Activated CD8-positive, alpha-beta T cell treated with anti-CD3 and anti-CD28 coated beads, Interleukin-2, amount 10 ng/mL, durations not matched to agents 7 days and 5 days (primary cell): ENCODE measurements at places on chromosomes 7 and 10. TPM values are rescaled to one million over a fixed set of nuclear protein-coding genes. Genes with fewer than 3 reads are reported as not detected.

GRCh38 chr10:77416311-77417135 is 221.1 kb downstream of the KCNMA1 start:
- DNase-seq, result no peak

GRCh38 chr7:141268614-141269013 is 194.8 kb downstream of the TMEM178B start:
- no peak for DNase-seq

GRCh38 chr10:68296843-68297663 is 34.8 kb upstream of the HNRNPH3 start:
- no peak for DNase-seq

DNA sequence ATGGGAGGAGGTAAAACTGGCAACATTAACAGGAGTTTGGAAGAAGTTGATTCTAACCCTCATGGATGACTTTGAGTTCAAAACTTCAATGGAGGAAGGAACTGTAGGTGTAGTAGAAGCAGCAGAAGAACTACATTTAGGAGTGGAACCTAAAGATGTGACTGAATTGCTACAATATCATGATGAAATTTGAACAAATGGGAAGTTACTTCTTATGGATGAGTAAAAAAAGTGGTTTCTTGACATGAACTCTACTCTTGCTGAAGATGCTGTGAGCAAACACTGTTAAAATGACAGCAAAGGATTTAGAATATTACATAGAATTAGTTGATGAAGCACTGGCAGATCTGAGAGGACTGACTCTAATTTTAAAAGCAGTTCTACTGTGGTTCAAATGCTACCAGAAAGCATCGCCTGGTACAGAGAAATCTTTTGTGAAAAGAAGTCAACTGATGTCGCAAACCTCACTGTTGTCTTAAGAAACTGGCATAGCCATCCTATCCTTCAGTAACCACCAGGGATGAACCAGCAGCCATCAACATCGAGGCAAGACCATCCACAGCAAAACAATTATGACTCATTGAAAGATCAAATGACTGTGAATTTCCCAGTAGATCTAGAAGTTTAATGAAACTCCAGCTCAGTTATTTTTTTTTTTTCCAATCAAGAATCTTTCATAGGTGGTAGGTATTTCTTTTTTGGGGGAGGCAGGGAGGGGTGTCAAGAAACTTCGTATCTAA is 20.8 kb downstream of the BRAF start:
- no peak for DNase-seq

GRCh38 chr7:99210265-99210970 is 2.5 kb upstream of the KPNA7 start:
- no peak for DNase-seq

DNA sequence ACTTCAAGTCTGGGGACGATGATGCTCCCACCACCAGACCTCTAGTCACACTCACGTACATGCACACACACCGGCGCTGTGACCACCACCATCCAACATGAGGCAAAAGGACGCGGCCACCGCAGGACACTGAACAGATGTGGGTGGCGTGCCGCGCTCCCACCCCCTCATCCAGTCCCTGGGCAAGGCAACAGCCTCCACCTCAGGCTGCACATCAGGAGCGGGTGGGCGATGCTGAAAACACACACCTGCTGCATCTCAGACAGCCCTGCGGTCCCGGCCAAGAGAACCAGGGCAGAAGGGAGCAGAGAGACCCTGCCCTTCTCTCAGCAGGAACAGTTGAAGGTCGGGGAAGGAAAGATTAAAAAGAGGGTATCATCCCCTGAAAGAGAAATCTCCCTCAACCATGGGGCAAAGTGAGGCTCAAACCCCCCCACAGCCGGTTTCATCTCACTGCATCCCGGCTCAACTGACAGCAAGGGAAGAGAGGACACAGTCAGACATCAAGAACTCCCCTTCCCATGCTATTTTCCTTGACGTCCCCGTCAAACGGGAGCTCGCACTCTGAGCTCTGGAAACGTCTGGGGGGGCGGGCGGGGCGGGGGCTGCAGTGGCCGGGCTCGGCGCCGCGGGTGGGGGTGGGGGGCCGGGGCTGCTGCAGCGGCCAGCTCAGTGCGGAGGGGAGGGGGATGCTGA is 1.1 kb downstream of the CAMK2G start:
- DNase-seq, result no peak

DNA sequence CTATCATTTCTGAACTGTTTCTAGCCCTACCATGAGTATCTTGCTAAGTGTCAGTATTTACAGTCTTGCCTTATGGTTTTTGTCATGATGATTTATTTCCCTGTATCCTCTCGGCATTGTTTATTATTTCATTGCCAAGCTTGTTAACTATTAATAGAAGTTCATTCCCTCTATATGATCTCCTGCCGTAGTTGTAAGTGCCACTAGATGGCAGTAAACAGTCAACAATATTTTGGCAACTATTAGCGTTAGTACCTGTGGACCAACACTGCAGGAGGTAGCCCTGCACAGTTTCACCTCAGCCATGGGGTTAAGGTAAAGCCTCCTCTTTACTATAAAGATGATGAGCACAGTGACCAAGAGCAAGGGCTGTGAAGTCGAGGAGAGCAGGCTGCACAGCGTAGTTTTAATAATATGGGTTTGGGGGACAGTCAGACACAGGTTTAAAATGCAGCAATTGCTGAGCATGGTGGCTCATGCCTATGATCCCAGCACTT is 26.1 kb upstream of the CCNJ start:
- peak; percentile 65 for DNase-seq

GRCh38 chr7:43585562-43585961 is 2.7 kb downstream of the STK17A start:
- DNase-seq, result no peak

- DNase-seq, result no peak
Measured at GRCh38 chr7:117237646-117238045, 85.2 kb downstream of the WNT2 start.

DNA sequence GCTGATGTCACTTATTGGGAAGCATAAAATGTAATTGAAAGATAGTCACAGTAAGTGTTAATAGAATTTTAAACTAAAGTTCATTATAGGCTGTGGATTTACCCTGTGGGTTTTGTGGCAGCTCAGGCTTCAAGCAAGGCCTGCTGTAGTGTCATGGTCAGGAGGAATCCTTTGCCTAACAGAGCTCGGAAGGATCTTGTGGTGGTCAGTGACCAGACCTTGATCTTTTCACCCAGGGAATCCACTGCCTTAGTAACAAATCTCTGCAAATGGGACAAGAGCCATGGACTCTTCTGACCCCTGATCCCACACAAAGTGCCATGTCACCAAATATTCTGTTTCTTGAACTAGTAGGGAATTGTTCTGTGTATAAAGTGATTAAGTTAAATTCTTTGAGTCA is 20.6 kb upstream of the HDAC9 start:
- DNase-seq, result no peak

DNA sequence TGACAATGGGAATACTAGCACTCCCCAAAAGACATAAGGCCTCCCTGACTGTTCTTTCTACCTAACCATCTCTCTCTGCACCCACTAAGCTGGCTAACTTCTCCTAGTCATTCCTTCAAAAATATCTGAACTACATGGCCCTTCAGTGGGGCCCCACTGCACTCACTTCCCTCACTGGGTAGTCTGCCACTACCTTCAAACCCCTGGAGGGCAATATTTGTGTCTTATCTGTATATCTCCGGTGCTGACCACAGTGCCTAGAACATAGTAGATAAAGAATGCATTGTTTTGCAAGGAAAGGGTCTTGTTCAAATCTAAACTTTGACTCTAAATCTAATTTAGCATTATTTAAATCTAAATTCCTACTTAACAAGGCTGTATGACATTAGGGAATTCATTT is 44.3 kb downstream of the CACUL1 start:
- DNase-seq, result no peak

- no peak for DNase-seq
Measured at GRCh38 chr7:70630818-70631457, 501.0 kb upstream of the GALNT17 start.

- no peak for DNase-seq
Measured at GRCh38 chr7:151954866-151955820, 1.1 kb upstream of the GALNTL5 start.

GRCh38 chr10:27448921-27449320 is 55.2 kb upstream of the RAB18 start:
- DNase-seq, result no peak

- peak; percentile 81 for DNase-seq
Measured at GRCh38 chr10:59808896-59809643, 55.8 kb upstream of the MRLN start.

- DNase-seq, result no peak
Measured at GRCh38 chr7:76129366-76129765, 72.3 kb upstream of the SRRM3 start.

- DNase-seq, result no peak
Measured at GRCh38 chr10:101183458-101184183, 45.6 kb downstream of the LBX1 start.

GRCh38 chr10:124916098-124916584 is 25.8 kb upstream of the ZRANB1 start:
- no peak for DNase-seq

DNA sequence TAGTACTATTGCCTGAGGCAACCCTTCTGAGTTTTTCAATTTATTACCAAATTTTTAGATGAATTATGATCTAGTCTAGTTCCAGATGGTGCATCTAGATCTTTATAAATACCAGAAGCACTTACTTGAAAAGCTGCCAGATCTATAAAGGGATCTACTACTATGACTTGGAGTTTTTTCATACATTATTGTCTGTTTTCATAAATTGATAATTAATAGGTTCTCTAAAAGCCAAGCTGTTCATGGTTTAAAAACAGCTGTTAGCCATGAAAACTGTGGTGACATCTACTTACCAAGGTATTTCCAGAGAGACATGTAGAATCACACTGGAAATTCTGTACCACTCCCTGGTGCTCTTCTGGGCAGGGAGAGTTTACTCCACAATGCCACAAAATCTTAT is 786.5 kb upstream of the C7orf33 start:
- no peak for DNase-seq

- DNase-seq, result no peak
Measured at GRCh38 chr10:110006358-110007160, 1.2 kb upstream of the ADD3 start.

DNA sequence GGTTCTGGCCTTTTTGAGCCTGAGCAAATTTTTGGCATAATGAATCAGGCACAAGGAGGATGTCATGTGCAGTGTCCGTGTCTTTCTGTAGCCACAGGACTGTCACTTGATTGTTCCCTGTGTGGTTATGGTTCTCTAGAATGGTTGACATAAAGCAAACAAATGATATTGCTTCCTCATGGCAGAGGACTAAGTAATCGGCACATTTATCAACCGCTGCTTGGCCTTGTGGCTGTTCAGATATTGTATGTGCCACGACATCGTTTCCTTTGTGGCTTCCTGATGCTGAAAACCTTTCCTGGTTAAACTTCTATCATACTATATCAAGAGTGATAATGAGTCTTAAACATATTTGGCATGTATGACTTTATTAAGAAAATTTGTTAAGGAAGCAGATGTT is 598.8 kb downstream of the SUGCT start:
- DNase-seq, result peak; percentile 31

GRCh38 chr10:7407368-7408290 is 3.2 kb downstream of the SFMBT2 start:
- peak; percentile 63 for DNase-seq

GRCh38 chr7:43695365-43695764 is 34.0 kb downstream of the COA1 start:
- no peak for DNase-seq

GRCh38 chr10:88657901-88658300 is 6.3 kb upstream of the LIPF start:
- DNase-seq, result no peak

GRCh38 chr7:9231630-9232121 is 798.3 kb downstream of the NXPH1 start:
- DNase-seq, result no peak

GRCh38 chr7:28078036-28078901 is 102.3 kb downstream of the JAZF1 start:
- peak; percentile 62 for DNase-seq

- no peak for DNase-seq
Measured at GRCh38 chr10:88149906-88150305, 286.5 kb downstream of the PTEN start.

GRCh38 chr10:8705415-8705814 is 650.9 kb downstream of the GATA3 start:
- no peak for DNase-seq

Gene DMTF1
- total RNA-seq, result 96.8 TPM

Gene SPAM1
- total RNA-seq, result not detected

Gene GRM3
- total RNA-seq, result not detected

Gene PNLIPRP2
- total RNA-seq, result not detected

Gene HYAL4
- total RNA-seq, result not detected

Gene PDZD7
- total RNA-seq, result 0.50 TPM

Gene VAX1
- not detected for total RNA-seq

Gene FXYD4
- total RNA-seq, result not detected

Gene APBB1IP
- total RNA-seq, result 75.9 TPM

Gene NPFFR1
- total RNA-seq, result not detected

Gene AKR1C2
- not detected for total RNA-seq

Gene CHAT
- not detected for total RNA-seq

Gene GTPBP10
- 23.1 TPM for total RNA-seq

Gene OSBPL3
- 83.0 TPM for total RNA-seq

Gene OPN1SW
- not detected for total RNA-seq

Gene TMEM236
- 0.13 TPM for total RNA-seq

Gene TMUB1
- total RNA-seq, result 82.6 TPM

Gene BICC1
- total RNA-seq, result not detected
